Fibroblast of upper back skin (primary cell): ENCODE measurements at places on chromosomes 12 and 14.

DNA sequence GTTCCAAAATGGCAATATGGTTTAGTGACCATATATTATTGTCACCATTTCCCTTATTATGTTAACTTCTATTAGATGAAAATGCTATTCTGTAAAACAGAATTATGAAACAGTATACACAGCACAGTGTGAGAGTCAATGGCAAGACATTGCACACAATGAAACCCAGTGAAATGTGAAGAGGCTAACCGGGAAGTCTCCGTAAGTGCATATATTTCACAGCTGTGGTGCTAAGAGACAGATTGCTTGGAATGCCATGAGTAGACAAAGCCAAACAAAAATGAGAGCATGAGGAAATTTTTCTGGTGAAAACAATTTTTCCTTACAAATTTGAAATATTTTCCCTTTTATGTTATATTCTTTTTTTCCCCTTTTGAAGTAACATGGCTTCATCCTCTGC lies 49.4 kb downstream of the DYRK2 start:
- DNase-seq: peak; percentile 44

DNA sequence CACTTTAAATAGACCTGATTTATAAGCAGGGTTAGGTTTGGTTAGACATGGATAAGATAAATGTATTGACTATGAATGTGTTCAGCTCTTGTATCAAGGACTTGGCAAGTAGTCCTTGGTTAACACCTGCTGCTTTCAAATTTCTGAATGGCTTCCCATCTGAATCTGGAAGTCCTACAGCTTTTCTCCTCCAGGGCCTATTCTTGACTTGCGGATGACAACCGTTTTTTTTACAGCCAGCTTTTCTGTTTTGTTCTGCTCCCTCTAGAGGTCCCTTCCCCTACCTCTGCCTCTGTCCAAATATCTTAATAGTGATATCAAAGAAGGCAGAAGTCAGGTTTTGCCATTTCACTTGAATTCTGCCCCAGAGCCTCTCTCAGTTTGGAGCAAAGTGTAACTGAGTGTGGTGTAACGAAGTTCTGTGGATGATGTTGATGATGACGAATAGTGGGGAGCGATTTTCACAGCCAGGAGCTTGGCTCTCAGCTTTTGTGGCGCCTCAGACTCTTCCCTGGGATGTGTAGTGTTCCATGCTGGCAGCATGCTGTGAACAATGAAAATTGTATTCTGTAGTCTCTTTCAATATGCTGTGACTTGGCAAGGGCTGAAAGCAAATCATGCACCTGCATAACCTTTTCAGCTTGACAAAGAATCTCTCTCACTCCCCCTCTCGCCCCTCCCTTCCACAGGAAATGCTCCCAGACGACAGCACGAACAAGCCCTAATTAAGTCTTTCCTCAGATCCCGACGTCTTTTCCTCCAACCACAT lies 5.0 kb upstream of the SLC4A8 start:
- DNase-seq: peak; percentile 14

DNA sequence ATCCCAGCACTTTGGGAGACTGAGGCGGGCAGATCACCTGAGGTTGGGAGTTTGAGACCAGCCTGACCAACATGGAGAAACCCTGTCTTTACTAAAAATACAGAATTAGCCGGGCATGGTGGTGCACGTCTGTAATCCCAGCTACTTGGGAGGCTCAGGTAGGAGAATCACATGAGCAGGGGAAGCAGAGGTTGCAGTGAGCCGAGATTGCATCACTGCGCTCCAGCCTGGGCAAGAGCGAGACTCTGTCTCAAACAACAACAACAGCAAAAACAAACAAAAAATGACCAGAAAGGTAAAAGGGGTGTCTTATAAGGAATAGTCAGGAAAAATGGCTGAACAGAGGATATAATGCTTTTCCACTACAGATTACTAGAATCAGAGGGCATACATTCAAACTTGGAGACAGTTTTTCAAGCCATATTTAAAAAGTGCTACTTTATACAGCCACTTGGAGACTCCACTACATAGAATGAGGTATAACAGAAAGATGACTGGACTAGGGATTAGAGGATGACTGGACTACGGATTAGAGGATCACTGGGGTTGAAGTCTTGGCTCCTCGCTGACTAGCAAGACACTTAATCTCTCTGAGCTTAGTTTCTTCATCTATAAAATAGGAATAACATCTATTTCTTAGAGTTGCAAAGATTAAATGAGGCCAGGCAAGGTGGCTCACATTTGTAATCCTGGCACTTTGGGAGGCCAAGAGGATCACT lies 4.9 kb upstream of the CS start:
- no peak for DNase-seq

DNA sequence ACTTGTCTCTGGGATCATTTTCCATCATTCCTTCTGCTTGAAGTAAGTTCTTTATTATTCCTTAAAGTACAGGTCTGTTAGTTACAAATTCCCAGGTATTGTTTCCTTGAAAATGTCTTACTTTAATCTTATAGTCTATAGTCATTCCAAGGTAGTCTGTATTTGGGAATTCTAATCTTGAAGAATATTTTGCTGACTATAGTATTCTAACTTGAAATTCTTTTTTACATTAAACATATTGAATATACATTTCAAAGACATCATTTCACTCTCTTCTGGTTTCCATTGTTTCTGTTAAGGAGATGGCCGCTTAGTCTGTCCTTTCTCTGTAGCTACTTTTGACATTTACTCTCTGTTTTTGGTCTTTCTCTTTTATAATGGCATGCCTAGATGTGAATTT lies 399.8 kb downstream of the TMEM117 start:
- DNase-seq: no peak

GRCh38 chr12:41514021-41514777 lies 326.1 kb downstream of the PDZRN4 start:
- no peak for DNase-seq

DNA sequence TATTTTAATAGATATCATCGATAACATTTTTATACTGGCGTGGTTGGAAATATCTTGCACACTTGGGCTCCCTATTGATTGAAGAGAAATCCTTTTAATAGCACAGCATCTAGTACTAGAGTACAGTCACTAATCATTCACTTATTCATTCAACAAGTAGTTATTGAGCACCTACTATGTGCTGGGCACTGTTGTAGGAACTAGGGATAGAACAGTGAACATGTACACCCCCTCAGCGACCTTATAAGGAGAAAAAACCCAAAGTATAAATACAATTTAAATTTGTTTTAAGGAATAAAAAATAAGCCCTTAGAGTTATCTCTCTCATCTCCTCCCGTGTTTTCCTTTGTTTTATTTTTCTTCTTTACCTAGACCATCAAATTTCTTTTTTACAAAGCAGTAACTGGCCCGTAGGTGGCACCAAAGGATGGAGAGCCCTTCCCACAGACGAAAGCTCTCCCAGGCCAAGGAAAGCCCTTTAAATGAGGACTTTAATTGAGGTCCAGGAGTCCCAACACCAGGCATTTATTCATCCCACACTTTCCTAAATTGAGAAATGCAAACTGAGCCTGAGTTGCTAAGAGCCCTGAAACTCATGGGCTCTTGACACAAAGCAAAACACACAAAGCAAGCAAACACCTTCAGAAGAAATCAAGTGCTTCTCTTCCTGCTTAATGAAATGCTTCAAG lies 29.0 kb downstream of the PEBP1 start:
- peak; percentile 18 for DNase-seq

GRCh38 chr12:106358396-106359241 lies 1.1 kb downstream of the POLR3B start:
- peak; percentile 65 for DNase-seq

GRCh38 chr14:73172500-73172899 lies 36.2 kb downstream of the PSEN1 start:
- no peak for DNase-seq

- peak; percentile 56 for DNase-seq
Measured at GRCh38 chr12:46677749-46678148, 148.0 kb downstream of the SLC38A4 start.

DNA sequence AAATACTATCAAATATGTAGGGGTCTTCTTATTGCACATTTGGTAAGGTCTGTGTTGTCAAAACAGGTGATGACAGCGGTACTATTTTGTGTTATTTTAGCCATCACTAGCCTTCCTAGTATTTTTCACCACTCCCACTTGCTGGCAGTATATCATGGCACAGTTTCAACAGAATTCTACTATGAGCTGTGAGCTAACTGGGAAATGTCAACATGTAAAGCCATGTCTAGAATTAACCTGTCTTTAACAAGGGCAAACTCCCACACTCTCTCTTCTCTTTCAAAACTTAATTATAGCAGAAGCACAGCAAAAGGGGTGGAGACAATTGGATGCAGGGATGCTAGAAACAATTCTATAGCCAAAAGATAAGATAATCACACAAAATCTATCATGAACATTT lies 253.4 kb downstream of the PAX9 start:
- DNase-seq: no peak

GRCh38 chr12:91627225-91627624 lies 444.6 kb upstream of the DCN start:
- no peak for DNase-seq

DNA sequence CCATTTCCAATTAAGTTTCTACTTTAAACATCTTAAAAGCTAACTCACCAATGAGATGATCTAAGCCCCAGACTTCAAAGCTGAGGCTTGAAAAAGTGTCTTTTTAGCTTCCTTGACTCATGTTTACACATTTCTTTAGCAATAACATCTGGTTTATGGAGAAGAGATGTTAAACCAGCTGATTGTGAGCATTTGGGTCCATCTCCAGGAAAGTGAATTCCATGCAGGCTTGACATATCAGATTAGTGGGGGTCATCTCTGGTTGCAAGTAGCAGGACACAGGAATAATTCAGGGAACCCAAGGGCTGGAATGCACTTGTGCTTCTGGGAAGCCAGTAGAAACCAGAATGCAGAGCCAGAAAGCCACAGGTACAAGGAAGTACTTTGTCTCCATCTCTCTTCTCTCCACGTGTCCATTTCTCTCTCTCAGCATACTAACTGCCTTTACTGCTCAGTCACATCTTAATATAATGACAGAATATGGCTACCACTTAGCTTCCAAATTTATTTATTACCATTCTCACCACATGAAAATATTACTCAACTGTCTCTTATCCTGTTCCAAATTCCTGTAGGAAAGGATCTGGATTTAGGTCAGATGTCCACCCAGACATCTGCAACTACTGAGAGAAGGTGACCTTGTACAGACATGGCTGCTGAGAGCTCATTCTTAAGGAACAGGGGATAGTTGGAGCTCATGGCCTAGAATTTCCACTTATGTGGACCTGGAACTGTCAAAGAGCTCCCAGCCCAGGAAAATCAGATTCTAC lies 104.4 kb downstream of the SCN8A start:
- peak; percentile 15 for DNase-seq

- no peak for DNase-seq
Measured at GRCh38 chr14:105494606-105494929, 3.5 kb downstream of the TEDC1 start.

- DNase-seq: no peak
Measured at GRCh38 chr14:23704890-23705289, 68.7 kb downstream of the DHRS2 start.

GRCh38 chr14:20436363-20436755 lies 393 bp upstream of the KLHL33 start:
- peak; percentile 83 for DNase-seq

DNA sequence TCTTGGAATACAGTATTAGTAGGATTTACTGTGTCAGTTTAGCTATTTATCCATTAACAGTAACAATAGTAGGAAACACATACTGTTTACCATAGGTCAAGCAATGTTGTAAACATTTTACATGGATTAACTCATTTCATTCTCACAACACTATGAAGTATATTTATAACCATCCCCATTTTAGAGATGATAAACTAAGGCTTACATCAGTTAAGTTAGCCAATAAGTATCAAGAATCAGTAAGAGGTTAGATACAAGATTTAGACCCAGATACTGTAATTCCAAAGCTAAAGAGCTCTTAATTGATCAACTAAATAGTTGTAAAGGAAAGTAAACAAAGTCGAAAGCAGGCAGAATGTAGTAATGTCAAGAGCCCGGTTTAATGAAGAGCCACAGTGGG lies 1.1 kb downstream of the SYNJ2BP start:
- no peak for DNase-seq

- no peak for DNase-seq
Measured at GRCh38 chr12:98419795-98420404, 95.5 kb upstream of the TMPO start.

GRCh38 chr14:88695870-88696269 lies 96.9 kb downstream of the EML5 start:
- peak; percentile 4 for DNase-seq

DNA sequence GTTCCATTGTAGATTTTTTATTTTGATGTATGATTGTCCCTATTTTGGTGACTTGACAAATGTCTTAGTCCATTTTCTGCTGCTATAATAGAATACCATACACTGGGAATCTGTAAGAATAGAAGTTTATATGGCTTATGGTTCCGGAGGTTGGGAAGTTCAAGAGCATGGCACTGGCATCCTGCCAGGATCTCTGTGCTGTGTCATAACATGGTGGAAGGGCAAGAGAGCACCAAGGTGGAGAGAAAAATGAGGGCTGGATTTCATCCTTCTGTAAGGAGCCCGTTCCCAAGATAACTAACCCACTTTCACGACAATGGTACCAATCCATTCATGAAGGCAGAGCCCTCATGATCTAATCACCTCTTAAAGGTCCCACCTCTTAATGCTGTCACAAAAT lies 176.7 kb downstream of the TMEM132D start:
- no peak for DNase-seq

GRCh38 chr14:24813089-24813815 lies 179.3 kb upstream of the GZMB start:
- no peak for DNase-seq

GRCh38 chr14:55438066-55438683 lies 2.2 kb downstream of the TBPL2 start:
- DNase-seq: peak; percentile 62

DNA sequence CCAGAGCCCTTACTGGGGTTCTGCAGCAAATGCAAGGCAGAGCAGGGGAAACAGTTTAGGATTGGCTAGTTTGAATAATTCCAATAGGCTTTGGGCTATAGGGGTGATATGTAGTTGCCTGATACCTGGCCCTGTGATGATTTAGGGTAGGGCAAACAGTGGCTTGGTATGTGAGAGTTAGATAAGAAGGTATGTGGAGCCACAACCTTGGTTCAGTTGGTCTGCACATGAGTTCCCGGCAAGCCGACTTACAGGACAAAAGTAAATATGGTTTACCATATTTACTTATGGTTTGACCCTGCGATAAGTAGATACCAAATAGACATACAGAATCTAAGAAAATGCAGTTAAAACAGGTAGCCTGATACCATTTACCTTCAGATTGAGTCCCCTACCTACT lies 8.3 kb upstream of the CAPRIN2 start:
- DNase-seq: no peak

- no peak for DNase-seq
Measured at GRCh38 chr14:100091386-100091785, 26.2 kb downstream of the EVL start.

DNA sequence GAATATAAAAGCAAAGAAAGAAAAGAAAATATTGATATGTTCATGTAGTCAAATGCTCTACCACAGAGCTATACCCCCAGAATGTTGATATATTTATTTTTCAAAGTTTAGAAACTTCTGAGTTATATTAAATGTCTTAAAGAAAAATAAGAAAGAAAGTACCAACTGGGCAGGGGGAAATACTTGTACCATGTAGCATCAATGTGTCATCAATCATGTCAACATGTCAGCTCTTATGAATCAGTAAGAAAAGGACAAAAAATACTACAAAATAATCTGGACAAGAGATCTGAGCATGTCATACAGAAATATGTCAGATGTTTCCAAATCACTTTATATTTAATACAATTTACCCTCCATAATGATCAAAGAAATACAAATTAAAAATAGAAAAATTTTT lies 595.1 kb upstream of the ATP2B1 start:
- DNase-seq: no peak

GRCh38 chr14:23910101-23910875 lies 43.3 kb upstream of the DHRS4 start:
- DNase-seq: peak; percentile 62
